ENCODE measurements at places on chromosomes 12 and 14.

DNA sequence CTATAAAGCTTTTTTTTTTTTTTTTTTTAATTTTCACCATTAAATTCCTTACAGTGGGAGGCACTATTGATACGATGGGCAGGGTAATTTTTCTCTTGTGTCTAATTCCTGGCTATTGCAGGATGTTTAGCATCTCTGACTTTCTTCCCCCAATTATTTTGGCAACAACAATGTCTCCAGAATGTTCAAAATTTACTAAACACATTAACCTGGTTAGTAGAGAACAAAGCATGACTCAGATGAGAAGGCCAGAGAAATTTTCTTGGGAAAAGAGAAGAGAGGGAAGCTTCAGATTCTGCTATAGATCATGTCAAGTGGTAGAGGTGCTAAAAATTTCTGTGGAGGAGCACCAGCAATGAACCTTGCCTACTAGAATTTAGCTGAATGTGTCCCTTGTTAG lies 171.5 kb upstream of the PRICKLE1 start:
- no peak for DNase-seq

DNA sequence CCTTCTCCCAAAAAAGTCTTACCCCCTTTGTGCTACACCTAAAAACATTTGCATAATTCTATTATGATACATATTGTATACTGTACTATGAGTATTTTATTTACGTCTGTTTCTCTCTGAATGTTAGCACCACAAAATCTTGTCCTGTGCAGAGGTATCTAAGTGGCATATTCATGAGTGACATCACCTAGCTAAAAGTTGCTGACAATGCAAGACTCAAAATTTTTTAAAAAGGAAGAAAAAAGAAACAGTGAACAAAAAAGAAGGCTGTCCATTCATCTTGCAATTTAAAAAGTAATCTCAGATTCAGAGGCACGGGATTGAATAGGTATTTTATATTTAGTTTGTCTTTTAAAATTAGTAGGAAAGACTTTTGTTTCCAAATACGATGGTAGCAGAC lies 69.4 kb downstream of the KITLG start:
- DNase-seq, result no peak

DNA sequence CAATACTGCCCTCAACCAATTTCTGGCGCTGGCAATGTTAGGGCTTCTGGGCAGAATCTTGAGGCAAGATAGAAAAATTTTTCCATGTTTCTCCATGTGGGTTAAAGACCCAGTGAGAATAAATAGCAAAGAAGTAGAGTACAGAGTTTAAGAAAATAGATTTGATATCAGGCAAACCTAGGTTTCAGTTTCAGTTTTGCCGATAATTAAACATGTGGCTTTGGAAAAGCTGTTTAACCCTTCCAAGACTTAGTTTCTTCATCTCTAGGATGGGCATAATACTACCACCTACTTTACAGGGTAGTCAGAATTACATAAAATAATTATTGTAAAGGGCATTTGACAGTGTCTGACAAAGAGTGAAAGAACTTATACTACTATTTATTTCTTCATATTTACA lies 360.4 kb downstream of the PCNX1 start:
- DNase-seq, result no peak

GRCh38 chr12:100698518-100698917 lies 96.1 kb upstream of the ANO4 start:
- DNase-seq, result no peak

DNA sequence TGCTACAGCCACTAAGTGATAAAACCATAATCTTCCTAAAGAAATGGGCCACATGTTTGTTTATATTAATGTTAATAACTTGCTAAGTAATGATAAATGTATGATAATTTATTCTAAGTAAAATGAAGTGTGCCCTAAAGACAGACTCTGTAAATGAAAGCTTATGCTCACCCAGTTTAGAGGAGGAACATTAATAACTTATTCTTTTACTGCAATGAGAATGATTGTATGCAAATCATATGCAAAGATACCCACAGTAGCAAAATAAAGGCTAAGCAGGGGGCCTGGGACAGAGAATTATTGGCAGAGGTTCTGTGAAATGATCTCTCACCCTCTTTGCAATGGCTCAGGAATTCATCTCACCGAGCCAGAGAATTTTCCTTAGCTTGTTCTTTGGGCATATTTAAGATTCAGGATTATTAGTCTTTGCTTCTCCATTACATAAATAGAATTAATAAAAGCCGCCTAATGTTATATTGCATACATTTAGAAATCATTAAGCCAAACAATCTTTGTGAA lies 75.9 kb downstream of the TMEM132D start:
- no peak for DNase-seq

- DNase-seq, result no peak
Observed at GRCh38 chr12:56948457-56948777, 9.0 kb downstream of the RDH16 start.

- no peak for DNase-seq
Observed at GRCh38 chr12:96263449-96263902, 69.3 kb downstream of the ELK3 start.

DNA sequence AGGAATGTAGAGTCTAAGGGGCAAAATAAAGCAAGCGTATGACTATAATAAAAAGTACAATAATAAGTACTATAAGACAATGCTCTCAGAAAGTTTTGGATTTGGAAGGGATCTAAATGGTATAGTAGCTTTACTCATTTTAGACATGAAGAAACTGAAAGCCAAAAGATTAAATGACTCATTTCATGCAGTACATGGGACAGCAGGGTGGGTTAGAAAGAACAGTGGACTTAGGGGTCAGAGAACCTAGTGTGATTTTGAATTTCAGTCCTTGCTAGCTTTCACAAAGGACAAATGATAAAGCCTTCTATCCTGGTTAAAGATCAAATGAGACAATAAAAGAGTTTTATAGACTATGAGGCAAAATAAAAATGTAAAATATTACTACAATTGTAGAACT lies 6.8 kb upstream of the LEMD3 start:
- DNase-seq, result no peak

DNA sequence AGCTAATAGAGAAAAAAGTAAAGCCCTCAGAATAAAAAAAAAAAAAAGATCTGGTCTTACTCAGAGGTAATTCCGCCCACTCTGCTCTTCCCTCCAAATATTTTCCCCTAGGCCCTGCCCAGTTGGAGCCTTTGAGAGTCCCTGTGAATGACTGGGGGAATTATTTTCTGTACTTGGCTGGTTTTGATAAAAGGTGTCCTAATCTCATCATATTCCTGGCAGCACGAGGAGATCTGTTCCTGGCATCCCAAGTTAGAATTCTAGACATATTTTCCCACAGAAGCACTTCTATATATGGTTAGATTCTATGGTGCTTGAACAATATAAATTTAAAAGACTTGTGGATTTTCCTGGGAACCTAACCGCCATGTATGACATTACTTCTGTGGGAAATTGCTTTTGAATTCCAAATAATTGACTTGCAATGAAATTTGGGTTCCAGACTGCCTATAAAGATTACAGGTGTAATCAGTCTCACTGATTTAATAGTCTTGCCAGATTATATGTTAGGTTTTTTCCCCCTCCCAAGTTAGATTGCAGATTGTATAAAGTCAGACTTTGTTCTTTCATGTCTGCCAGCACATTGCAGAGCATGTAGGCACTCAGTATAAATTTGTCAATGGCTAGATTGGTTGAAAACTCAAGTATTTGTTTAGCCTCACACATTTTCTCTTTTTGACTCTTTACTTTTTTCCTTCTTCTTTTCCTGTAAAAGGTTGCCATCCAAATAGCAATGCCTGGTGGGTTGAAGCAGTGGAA lies 12.3 kb downstream of the GPX2 start:
- no peak for DNase-seq

- DNase-seq, result no peak
Observed at GRCh38 chr12:67942724-67943123, 46.5 kb upstream of the IFNG-AS1 start.

DNA sequence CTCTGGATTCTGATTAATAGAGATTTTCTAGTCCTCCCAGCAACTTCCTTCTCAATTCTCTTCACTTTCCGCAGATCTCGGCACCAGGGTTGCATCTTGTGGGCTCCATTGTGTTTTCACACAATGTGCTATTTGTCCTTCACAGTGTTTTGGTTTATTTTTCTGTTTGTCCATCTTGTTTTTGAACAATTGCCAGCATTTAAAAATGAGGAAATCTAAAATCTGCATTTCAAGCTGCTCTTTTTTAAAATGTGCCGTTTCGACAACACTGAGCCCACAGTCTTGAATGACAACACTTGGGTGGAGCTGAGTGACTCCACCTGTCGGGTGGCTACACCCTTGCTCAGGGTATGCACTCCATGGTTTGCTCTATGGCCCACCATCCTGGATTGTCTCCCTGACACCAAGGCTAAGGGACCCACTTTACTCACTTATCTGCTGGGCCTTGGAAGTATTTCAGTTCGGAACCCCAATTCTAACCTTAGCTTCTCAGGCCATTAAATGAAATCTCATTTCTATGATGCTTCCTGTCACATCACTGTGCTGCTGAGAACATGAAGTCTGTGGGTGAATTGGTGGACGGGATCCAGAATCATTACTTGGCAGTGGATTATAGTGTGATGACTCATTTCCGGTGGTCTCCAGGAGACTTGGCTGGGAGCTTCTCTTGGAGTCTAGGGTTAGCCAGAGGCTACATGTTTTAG lies 3.4 kb upstream of the MYRFL start:
- DNase-seq, result no peak

GRCh38 chr12:66514581-66514980 lies 164.3 kb downstream of the GRIP1 start:
- DNase-seq, result no peak

DNA sequence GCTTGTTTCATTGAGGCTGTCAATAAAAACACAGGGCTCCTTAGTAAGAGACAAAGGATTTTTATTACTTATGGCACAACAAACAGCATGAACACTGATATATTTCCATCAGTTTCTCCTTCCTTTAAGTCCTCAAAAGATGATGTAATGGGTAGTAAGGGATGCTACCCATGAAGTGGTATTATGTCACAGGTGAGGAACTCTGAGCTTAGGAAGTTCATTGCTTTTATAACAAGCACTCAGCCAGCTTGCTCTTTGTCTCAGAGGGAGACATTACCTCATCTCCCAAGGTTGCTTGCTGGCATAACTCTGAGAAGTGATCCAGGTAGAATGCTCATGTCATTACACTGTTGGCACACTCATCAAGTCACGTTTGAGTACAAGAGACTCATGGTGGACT lies 287.0 kb upstream of the OR4E1 start:
- no peak for DNase-seq

GRCh38 chr14:103155010-103155409 lies 31.7 kb downstream of the TNFAIP2 start:
- no peak for DNase-seq

- DNase-seq, result no peak
Observed at GRCh38 chr12:101962486-101962885, 85.1 kb downstream of the DRAM1 start.

- no peak for DNase-seq
Observed at GRCh38 chr14:68250927-68251768, 431.6 kb downstream of the RAD51B start.

- no peak for DNase-seq
Observed at GRCh38 chr12:90499795-90500194, 455.2 kb downstream of the CCER1 start.

DNA sequence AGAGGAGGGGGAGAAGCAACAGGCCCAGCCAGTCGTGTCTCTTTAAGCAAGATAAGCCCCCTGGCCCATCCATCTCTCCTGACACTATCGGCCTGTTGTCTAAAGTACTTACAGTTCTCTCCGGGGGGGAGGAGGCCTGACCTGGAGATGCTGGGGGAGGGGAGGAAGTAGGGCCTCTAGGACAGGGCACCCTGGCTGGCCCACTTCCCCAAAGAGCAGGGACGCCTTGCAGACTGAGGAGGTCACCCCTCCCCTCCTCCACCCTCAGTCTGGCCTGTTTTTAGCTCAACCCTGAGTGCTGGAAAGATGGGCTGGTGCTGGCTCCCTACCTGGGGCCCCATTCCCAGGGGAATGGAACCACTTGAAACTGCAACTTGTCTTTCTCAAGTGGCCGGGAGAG lies 70.3 kb downstream of the TBX5 start:
- DNase-seq, result no peak

- DNase-seq, result no peak
Observed at GRCh38 chr14:20428010-20428365, 8.0 kb downstream of the KLHL33 start.

DNA sequence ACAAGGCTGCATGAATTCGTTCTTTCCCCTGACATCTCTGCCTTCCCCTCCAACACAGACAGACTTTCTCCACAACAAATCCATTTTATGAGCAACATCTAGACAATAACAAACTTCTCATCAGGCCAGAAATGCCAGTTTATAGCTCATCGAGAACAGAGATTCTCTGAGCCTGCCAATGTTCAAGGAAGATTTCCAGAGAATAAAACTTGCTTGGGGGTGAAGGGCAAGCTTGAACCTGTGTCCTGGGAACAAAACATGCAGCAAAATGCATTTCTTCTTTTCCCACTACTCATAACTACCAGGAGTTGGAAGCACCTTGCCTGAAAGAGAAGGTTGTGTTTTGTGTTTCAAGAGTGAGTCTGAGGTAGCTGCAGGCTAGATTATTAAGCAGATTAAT lies 6.8 kb downstream of the MAP1LC3B2 start:
- no peak for DNase-seq

- no peak for DNase-seq
Observed at GRCh38 chr12:115450017-115450416, 766.0 kb upstream of the TBX3 start.

- DNase-seq, result no peak
Observed at GRCh38 chr12:70721656-70722357, 84.6 kb upstream of the PTPRB start.

GRCh38 chr14:32075672-32076277 lies 1.3 kb upstream of the ARHGAP5 start:
- no peak for DNase-seq

- DNase-seq, result no peak
Observed at GRCh38 chr14:48391661-48392060, 716.3 kb upstream of the MDGA2 start.

GRCh38 chr12:107560165-107560898 lies 125.3 kb upstream of the PWP1 start:
- DNase-seq, result no peak

DNA sequence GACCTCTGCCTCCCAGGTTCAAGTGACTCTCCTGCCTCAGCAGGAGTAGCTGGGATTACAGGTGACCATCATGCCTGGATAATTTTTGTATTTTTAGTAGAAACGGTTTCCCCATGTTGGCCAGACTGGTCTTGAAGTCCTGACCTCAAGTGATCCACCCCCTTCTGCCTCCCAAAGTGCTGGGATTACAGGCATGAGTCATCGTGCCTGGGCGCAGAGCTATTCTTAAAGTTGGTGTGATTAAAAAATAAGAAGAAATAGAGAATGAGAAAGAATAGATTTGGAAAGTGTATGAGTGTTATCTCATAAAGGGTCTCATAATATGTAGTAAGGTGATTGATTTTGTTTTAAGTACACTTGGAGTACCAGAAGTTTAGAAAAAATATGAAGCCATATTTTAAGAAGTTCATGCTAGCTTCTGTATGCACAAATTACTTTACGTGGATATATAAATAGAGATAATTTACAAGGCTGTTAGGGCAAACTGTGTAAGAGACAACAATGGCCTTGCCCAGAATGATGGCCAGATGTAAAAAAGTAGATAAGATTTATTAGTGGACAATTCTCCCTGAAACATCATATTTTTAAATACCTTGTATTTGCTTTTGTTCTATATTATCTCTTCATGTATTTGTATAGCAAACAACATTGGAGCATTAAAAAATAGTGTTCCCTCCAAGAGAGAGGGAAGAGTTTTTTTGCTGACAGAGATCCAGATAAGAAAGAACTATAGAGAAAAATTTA lies 1108.5 kb downstream of the SLC16A7 start:
- DNase-seq, result no peak

All from stimulated activated CD4-positive, alpha-beta T cell treated with anti-CD3 and anti-CD28 coated beads, Interleukin-1b, Interleukin-23, amount 100 ng/mL, for 24 hours (primary cell).